ENCODE measurements at places on chromosomes 1 and 21. TPM values are rescaled to one million over a fixed set of nuclear protein-coding genes. Genes with fewer than 3 reads are reported as not detected.

The KCNH1 gene
- total RNA-seq, result not detected

The LCE2C gene
- not detected for total RNA-seq

The ZBTB48 gene
- 34.2 TPM for total RNA-seq

The ADAM30 gene
- not detected for total RNA-seq
